ENCODE measurements at places on chromosomes 2 and 18. TPM values are rescaled to one million over a fixed set of nuclear protein-coding genes. Genes with fewer than 3 reads are reported as not detected.
A peak's percentile ranks its signal among the peaks of the same experiment; 100 is the strongest.

DNA sequence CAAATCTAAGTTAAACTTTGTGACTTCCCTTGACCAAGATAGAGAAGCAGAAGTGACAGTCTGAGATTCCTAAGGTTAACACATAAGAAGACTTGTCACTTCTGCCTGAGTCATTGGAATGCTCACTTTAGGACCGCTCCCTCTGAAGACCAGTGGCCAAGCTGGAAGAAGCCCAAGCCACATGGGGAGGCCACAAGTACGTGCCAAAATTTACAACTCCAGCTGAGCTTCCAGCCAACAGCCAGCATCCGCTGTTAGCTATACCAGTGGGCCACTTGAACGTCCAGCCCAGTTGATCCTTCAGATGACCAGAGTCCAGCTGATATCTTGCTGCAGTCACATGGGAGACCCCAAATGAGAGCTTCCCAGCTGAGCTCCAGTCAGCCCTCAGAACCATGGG, 18.1 kb upstream of the ANTXR1 start:
- ATAC-seq, result peak; percentile 66

GRCh38 chr2:38146275-38146906, 70.4 kb upstream of the CYP1B1 start:
- ATAC-seq, result peak; percentile 63

DNA sequence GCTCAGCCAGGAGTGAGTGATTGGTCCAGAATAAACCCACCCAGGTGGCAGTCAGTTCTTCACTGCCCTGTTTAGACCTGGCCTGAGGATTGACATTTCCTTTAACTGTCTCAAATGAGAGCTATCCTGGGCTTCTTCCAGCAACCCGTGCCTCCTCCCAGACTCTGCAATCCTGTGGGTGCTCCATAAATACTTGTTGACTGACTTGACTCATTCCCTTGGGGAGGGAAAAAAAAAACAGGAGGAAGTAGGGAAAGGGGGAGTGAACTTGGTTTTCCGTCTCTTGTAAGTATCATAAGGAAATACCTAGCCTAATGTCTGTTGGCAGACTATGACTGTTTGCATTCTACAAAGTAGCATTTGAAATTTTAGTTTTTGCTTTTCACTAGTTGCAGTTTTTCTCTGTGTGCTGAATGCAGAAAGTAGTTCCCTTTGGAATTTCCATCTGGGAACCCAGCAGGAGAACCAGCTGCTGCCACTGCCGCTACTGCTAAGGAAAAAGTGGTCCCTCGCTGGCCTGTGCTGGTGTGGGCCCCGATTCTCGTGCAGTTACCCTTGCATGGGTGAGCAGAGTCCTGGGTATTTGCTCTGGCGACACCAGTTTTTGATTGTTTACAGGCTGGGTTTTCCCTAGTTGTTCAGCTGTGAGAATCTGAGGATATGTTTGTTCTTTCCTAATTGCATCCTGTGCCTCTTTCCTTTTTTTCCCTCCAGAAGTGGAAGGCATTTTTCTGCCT, 78.8 kb downstream of the TGOLN2 start:
- no peak for ATAC-seq

GRCh38 chr2:36459725-36460137, 104.2 kb downstream of the CRIM1 start:
- peak; percentile 33 for ATAC-seq

DNA sequence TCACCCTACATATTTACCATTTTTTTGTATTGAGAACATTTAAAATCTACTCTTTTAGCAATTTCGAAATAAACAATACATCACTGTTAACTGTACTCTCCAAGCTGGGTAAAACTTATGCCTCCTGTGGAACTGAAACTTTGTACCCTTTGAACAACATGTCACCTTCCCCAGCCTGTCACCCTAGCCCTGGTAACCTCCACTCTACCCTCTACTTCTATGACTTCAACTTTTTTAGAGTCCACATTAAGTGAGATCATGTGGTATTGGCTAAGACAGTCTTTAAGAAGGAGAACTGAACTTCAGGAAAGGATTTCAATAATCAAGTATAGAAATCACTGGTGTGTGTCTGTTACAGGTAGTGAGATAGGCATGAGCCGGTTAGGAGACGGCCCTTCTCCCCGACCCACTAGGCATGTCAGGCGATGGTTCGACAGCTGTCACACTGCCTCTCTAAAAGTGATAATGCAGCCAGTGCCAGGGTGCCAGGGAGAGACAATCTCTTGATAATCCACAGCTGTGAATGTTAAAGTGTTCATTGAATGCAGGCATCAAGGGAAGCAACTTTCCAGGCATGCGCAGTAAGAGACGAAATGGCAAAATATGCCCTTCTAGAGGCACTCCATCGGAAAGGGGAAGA, 74.6 kb upstream of the RNF152 start:
- ATAC-seq, result no peak

DNA sequence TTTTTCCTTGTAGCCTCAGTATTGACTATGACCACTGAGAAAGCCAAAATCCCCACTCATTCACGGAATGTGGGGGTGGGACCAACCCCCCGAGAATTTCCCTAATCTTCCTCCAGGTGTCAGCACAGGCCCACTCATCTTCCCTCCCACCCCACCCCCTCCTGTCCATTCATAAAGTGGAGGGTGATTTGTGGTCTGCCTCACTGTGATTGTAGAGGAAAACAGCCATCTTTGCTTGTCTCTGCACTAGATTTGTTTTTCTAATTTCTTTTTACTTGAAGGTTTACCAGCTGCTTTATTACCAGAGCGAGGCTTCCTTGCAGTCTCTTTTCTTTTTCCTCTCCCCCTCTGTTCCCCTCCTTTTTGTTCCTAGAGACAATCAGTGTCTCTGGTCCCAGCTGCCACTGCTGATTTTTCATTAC, 171.8 kb downstream of the ICOS start:
- ATAC-seq, result peak; percentile 63

- no peak for ATAC-seq
Measured at GRCh38 chr2:56316011-56316410, 132.2 kb downstream of the CCDC85A start.

GRCh38 chr2:224031358-224031970, 7.6 kb downstream of the SERPINE2 start:
- ATAC-seq, result no peak

GRCh38 chr2:10079266-10079869, 843 bp downstream of the CYS1 start:
- peak; percentile 60 for ATAC-seq

DNA sequence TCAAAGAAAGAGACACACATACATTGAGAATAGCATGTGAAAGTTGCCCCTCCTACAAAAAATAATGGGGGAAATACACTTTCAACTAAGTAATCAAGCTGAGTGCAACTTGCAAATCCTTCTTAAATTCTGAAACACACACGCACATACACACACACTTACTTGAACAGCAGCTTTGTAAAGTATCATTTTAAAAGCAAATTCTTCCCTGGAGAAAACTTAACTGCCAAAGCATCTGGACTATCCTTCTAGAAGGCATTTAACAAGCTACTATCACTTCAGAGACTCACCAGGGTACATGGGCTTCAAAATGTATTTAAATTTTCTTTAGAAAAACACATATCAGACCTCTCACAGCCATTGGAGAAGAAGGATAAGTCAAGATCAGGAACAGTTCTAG, 15.3 kb downstream of the GAREM1 start:
- no peak for ATAC-seq

DNA sequence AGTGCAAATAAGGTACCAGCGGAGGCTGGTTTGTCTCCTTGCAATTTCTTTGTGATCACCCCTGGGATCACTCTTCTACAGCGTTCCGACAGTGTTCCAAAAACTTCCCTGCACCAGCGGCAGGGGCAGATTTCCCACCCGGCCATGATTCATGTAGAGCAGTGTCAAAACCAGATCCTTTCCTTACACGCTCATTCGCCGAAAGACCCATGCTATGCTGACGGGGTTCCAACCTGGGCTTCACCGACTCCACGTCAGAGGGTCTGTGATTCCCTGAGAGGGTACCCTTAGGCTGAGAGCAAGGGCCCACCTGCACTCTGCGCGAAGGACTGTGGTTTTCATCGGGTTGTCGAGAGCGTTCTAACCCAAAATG, 423 bp upstream of the TTC27 start:
- peak; percentile 65 for ATAC-seq

CASP10 gene
- 5.9 TPM for total RNA-seq

DNAH6 gene
- 0.07 TPM for total RNA-seq

MRO gene
- 0.16 TPM for total RNA-seq

CSRNP3 gene
- total RNA-seq, result 5.4 TPM

Measured in gastroesophageal sphincter (tissue), 4 donors.